ENCODE measurements at places on chromosomes 13 and 19. TPM values are rescaled to one million over a fixed set of nuclear protein-coding genes. Genes with fewer than 3 reads are reported as not detected.

- DNase-seq = no peak
Observed at GRCh38 chr13:50277906-50278305, 262.7 kb downstream of the KCNRG start.

GRCh38 chr13:46992383-46992952 lies 95.6 kb upstream of the HTR2A start:
- DNase-seq = no peak

The POU4F1 gene
- not detected for total RNA-seq

DNA sequence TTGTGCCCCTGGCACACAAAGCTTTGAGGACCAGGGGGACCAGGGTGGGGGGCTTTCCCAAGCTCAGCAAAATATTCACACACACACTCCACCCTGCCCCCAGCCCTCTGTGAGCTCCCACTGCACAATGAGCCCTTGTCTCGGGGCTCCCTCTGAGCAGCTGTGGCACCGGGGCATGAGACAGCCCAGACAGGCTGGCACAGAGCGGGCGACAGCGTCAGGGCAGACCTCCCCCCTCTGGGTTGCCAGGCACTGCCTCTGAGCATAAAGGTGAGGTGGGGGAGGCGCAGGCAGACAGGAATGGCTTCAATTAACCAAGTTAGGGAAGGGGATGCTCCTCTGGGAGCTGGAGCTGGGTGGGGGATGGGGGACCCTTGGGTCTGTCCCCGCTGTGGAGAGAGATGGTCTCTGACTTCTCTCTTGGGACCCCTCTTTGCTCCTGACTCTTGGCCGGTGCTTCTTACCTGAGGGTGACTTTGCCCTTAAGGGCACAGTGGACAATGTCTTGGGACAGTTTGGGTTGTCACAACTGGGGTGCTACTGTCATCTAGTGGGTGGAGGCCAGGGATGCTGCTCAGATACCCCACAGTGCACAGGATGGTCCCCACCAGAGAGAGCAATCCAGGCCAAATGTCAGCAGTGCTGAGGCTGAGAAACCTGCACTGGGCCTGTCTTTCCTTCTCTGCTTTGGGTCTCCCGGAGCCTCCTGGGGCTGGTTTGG lies 30.3 kb downstream of the LYL1 start:
- DNase-seq = no peak

The SLC44A2 gene
- 51.1 TPM for total RNA-seq

GRCh38 chr13:112454648-112455334 lies 78.6 kb downstream of the SPACA7 start:
- DNase-seq = no peak

The C19orf85 gene
- not detected for total RNA-seq

Measured in gastrocnemius medialis (tissue), 4 donors.